ENCODE measurements at places on chromosomes 12 and 14.

DNA sequence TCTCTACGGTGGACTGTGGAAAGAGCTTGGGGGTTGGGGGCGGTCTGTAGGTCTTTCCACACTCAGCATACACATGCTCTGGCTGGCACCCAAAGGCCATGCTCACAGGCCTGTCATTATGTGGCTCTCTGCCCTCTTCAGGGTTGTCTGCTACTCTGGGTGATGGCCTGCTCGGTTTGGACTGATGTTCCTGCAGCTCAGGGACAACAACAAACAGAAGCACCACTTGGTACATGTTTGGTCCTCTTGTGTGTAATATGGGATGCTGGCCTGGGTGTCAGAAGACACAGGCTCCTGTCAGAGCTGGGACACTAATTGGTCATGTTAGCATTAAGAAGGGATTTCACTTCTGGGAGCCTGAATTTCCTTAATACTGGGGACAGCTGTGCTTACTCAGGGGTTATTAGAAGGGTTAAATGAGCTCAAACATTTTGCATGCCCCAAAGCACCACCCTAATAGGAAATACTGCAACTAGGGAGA, 32.7 kb upstream of the SELPLG start:
- H3K4me1 ChIP-seq: peaks cover 40% of the 10 kb centered on the region
- H3K36me3 ChIP-seq: no peaks in the 10 kb centered on the region
- H3K4me3 ChIP-seq: no peak overlapping the region
- no peaks in the 10 kb centered on the region for H3K27me3 ChIP-seq
- DNase-seq: no peak

GRCh38 chr12:94535510-94535921, 75.8 kb upstream of the CEP83 start:
- H3K4me3 ChIP-seq: no peak overlapping the region
- H3K27ac ChIP-seq: no peak overlapping the region
- no peaks in the 10 kb centered on the region for H3K27me3 ChIP-seq
- peaks cover 9% of the 10 kb centered on the region for H3K4me1 ChIP-seq

- no peak overlapping the region for H3K27ac ChIP-seq
- H3K4me3 ChIP-seq: no peak overlapping the region
- H3K36me3 ChIP-seq: no peaks in the 10 kb centered on the region
- H3K27me3 ChIP-seq: peaks cover 2% of the 10 kb centered on the region
Observed at GRCh38 chr14:65356327-65356836, 56.1 kb upstream of the FUT8 start.

DNA sequence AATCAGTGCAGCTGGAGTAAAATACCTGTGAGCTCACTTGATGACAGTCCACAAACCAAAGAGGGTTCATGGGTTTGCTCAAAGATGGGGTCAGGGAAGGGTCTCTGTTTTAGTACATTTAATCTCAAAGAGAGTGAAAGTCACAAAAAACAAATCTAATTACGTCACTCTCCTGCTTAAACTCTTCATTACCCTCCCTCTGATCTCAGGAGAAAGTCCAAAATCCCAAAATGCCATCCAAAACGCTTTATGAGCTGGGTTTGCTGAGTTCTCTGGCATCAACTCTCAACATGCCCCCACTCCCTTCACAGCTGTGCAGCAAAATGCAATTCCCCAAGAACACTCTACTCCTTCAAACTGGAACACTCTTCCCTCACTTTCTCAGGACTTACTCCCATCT, 40.4 kb upstream of the LGR5 start:
- H3K4me1 ChIP-seq: peaks cover 6% of the 10 kb centered on the region
- H3K4me3 ChIP-seq: no peak overlapping the region
- no peaks in the 10 kb centered on the region for H3K27me3 ChIP-seq

DNA sequence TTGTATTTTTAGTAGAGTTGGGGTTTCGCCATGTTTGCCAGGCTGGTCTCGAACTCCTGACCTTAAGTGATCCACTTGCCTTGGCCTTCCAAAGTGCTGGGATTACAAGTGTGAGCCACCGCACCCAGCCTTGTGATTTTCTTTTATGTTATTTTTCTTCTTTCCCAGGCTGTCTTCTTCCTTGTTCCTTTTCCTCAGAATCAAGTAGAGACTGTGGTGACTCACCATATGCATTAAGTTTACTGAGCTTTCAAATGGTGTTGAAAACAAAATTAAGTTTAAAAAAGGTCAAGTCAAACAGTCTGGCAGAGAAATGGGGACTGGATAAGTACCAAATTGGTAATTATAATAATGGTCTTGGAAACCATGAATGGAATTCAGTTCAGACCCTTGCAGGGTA, 5.7 kb downstream of the ARPC3 start:
- peaks cover 30% of the 10 kb centered on the region for H3K36me3 ChIP-seq
- 0 out of 2 replicates have a peak, but pooled peaks cover 5% of the 10 kb centered on the region for H3K4me1 ChIP-seq
- H3K27ac ChIP-seq: no peak overlapping the region
- DNase-seq: no peak
- H3K27me3 ChIP-seq: no peaks in the 10 kb centered on the region

- no peak overlapping the region for H3K4me3 ChIP-seq
- no peak overlapping the region for H3K27ac ChIP-seq
- no peak for DNase-seq
- H3K36me3 ChIP-seq: peaks cover 16% of the 10 kb centered on the region
- H3K4me1 ChIP-seq: peaks cover 14% of the 10 kb centered on the region
- H3K27me3 ChIP-seq: no peaks in the 10 kb centered on the region
Observed at GRCh38 chr12:13377698-13378097, 181.2 kb downstream of the EMP1 start.

DNA sequence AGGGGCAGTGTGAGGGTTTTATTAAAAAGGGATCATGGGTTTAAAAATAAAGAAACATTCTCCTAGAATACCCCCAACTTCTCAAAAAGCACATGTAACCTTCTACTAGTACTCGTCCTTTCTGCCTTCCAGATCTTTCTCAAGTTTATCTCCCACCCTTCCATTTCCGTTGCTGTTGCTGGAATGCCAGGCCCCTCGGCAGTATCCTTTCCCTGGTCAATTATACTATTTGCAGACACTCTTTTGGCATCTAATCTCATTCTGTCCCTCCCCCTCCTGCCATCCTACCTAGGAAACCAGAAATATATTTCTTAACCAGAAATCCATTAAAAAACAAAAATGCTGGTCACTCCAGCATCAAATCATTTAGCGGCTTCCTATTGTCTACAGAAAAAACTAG, 198.2 kb upstream of the ATP2B1 start:
- H3K36me3 ChIP-seq: no peaks in the 10 kb centered on the region
- H3K4me1 ChIP-seq: no peaks in the 10 kb centered on the region
- H3K27ac ChIP-seq: no peak overlapping the region
- no peak for DNase-seq
- no peak overlapping the region for H3K4me3 ChIP-seq
- no peaks in the 10 kb centered on the region for H3K27me3 ChIP-seq

GRCh38 chr12:119615518-119616475, 22.2 kb downstream of the TMEM233 start:
- no peak overlapping the region for H3K4me3 ChIP-seq
- DNase-seq: no peak
- peaks cover 20% of the 10 kb centered on the region for H3K27me3 ChIP-seq
- no peak overlapping the region for H3K27ac ChIP-seq
- H3K4me1 ChIP-seq: no peaks in the 10 kb centered on the region

DNA sequence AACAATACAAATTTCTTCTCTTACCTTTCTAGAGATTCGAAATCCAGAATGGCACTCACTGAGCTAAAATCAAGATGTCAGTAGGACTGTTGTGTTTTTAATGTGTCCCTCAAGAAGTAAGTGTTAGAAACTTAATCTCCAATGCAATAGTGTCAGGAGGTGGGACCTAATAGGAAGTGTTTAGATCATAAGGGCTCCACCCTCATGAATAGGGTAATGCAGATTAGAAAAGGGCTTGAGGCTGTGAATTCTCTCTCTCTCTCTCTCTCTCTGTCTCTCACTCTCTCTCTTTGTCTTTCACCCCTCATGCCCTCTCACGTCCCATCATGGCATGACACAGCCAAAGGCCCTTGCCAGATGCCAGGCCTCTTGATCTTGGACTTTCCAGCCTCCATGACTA, 15.6 kb upstream of the SRGAP1 start:
- no peaks in the 10 kb centered on the region for H3K4me1 ChIP-seq
- peaks cover 10% of the 10 kb centered on the region for H3K36me3 ChIP-seq
- H3K27ac ChIP-seq: no peak overlapping the region
- no peak for DNase-seq
- no peak overlapping the region for H3K4me3 ChIP-seq

DNA sequence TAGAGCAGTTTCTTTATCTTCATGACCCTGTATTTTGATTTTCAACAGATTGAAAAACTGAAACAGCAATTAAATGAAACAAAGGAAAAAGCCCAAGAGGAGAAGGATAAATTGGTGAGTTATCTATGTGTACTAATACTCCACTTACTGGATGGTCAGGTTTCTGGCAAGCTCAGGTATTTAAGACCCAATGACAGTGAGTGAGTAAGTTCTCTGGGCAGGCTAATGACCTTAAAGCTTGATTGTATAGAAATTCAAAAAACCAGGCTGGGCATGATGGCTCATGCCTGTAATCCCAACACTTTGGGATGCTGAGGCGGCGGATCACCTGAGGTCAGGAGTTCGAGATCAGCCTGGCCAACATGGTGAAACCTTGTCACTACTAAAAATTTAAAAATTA, 10.0 kb downstream of the BBOF1 start:
- no peak overlapping the region for H3K27ac ChIP-seq
- DNase-seq: no peak
- no peak overlapping the region for H3K4me3 ChIP-seq
- no peaks in the 10 kb centered on the region for H3K4me1 ChIP-seq
- no peaks in the 10 kb centered on the region for H3K36me3 ChIP-seq

DNA sequence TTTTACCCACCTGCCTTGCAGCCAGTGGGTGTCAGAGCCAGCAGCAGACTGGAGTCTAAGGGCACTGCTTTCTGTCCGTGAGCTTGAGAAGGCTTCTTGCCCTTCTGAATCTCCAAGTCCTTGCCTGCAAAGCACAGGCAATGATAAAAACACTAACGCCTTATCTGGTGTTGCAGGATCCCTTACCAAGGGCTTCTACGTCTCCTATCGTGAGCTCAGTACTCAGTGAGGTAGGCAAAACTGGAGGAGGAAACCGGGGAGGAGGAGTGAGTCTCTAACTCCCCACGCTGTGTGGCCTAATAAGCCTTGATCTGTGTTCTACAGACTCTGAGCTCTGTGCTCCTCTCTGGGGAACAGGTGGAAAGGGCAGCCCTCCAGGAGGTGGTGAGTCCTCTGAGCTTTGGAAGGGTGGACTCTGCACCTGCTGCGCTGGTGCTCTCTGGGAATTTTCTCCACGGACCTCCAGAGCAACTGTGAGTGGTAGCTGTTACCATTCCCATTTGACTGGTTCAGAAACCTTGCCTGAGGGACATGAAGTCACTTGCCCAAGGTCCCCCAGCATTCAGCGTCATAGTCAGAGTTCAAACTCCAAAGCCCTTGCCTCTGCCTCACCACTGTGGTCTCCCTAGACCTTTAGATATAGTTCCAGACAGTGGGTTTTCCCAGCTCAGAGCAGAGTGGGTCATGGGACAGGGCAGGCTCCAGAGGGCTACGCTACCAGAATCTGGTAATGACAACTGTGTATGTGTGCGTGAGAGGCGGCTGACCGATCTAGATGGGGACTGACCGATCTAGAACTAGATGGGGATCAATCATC, 7.0 kb upstream of the MARK3 start:
- no peak overlapping the region for H3K4me3 ChIP-seq
- no peak for DNase-seq
- no peaks in the 10 kb centered on the region for H3K36me3 ChIP-seq

DNA sequence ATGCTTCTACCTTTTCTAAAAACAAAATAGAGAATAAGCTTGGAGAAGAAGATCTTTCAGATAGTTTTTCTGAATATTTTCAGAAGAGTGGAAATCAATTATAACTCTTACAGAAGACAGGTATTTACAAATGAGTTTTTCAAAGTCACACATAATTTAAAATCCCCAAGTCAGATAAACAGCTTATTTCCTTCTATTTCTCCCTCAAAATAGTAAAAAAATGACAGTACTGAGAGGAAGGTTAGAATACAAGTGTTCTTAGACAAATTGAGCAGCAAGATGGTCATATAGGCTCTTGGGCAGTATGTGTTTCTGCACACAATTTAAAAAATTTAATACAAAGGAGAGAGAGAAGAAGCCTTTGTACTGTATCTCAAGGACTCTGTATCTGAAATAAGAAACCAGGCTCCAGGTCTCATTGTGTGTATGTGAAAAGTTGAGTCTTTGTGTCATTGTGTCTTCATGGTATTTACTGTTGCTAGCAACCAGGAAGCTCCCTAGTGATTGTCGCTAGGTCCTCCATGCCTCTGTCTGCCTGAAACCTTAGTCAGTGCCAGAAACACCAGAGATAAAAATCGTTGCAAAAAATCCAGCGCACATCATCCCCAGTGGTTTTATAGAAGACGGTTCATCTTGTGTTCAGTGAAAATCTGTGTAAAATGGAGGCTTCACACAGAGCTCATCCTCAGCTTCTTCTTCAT, 12.9 kb upstream of the TUBA1A start:
- H3K27me3 ChIP-seq: no peaks in the 10 kb centered on the region
- no peaks in the 10 kb centered on the region for H3K36me3 ChIP-seq
- peak overlapping the region; percentile 10 for H3K27ac ChIP-seq
- peaks cover 26% of the 10 kb centered on the region for H3K4me1 ChIP-seq
- H3K4me3 ChIP-seq: no peak overlapping the region

- H3K27me3 ChIP-seq: no peaks in the 10 kb centered on the region
- H3K36me3 ChIP-seq: no peaks in the 10 kb centered on the region
- no peaks in the 10 kb centered on the region for H3K4me1 ChIP-seq
- DNase-seq: no peak
Observed at GRCh38 chr12:9132008-9132535, 16.4 kb upstream of the A2M start.

- no peak for DNase-seq
- H3K4me3 ChIP-seq: no peak overlapping the region
- no peaks in the 10 kb centered on the region for H3K27me3 ChIP-seq
- peaks cover 4% of the 10 kb centered on the region for H3K4me1 ChIP-seq
Observed at GRCh38 chr14:103867020-103867419, 19.6 kb upstream of the PPP1R13B start.

GRCh38 chr12:41188058-41188840, at the start of gene PDZRN4:
TSS of gene PDZRN4 (plus strand) at chr12:41188320.
- no peaks in the 10 kb centered on the region for H3K36me3 ChIP-seq
- H3K4me3 ChIP-seq: peak within 1 kb of the TSS; percentile 69
- peak; percentile 62 for DNase-seq
- H3K27me3 ChIP-seq: peaks cover 52% of the 10 kb centered on the region
- H3K27ac ChIP-seq: no peak within 1 kb of the TSS

GRCh38 chr12:121061831-121062230, 22.8 kb upstream of the OASL start:
- no peaks in the 10 kb centered on the region for H3K36me3 ChIP-seq
- no peak for DNase-seq
- no peak overlapping the region for H3K4me3 ChIP-seq
- peaks cover 3% of the 10 kb centered on the region for H3K4me1 ChIP-seq
- H3K27ac ChIP-seq: no peak overlapping the region

- H3K4me3 ChIP-seq: no peak overlapping the region
- no peaks in the 10 kb centered on the region for H3K36me3 ChIP-seq
- H3K27ac ChIP-seq: no peak overlapping the region
Observed at GRCh38 chr14:99875836-99876235, 82.6 kb downstream of the EML1 start.
